Hair follicular keratinocyte (primary cell): ENCODE measurements at places on chromosomes 4 and X. TPM values are rescaled to one million over a fixed set of nuclear protein-coding genes. Genes with fewer than 3 reads are reported as not detected.

ARR3 gene
- not detected in 2 replicates for total RNA-seq

EFHC2 gene
- total RNA-seq = 0.46 and 0.55 TPM in 2 replicates

DIPK2B gene
- not detected in 2 replicates for total RNA-seq

NLGN3 gene
- total RNA-seq = not detected in 2 replicates

KIT gene
- not detected in 2 replicates for total RNA-seq

PABPC1L2B gene
- total RNA-seq = not detected in 2 replicates

ATP1B4 gene
- not detected in 2 replicates for total RNA-seq

TDO2 gene
- total RNA-seq = not detected in 2 replicates

NCAPG gene
- 8.2 and 45.3 TPM in 2 replicates for total RNA-seq

CFP gene
- not detected in 2 replicates for total RNA-seq

TLR3 gene
- 0.84 and 1.6 TPM in 2 replicates for total RNA-seq

TLR6 gene
- 1.9 and 2.0 TPM in 2 replicates for total RNA-seq

SLC25A5 gene
- total RNA-seq = 647 and 739 TPM in 2 replicates

CYBB gene
- total RNA-seq = not detected in 2 replicates

IL13RA1 gene
- 15.3 and 22.7 TPM in 2 replicates for total RNA-seq

TMEM31 gene
- total RNA-seq = not detected in 2 replicates

ABLIM2 gene
- 0.11 and 1.2 TPM in 2 replicates for total RNA-seq

PCYT1B gene
- total RNA-seq = 7.2 and 8.8 TPM in 2 replicates

TNMD gene
- total RNA-seq = not detected in 2 replicates

ADH7 gene
- total RNA-seq = 0.08 TPM in 1 of 2 replicates, not detected in the other

XAGE2 gene
- not detected in 2 replicates for total RNA-seq

BTC gene
- 0.23 and 0.47 TPM in 2 replicates for total RNA-seq

HTR2C gene
- not detected in 2 replicates for total RNA-seq

HSFX2 gene
- total RNA-seq = not detected in 2 replicates

CXorf49 gene
- total RNA-seq = not detected in 2 replicates

TMEM150C gene
- 0.16 and 0.19 TPM in 2 replicates for total RNA-seq

FOXR2 gene
- total RNA-seq = not detected in 2 replicates

MAGEA9B gene
- not detected in 2 replicates for total RNA-seq

ETDA gene
- total RNA-seq = not detected in 2 replicates

RPL10 gene
- 7,010 and 8,148 TPM in 2 replicates for total RNA-seq

CABS1 gene
- not detected in 2 replicates for total RNA-seq

NEUROG2 gene
- not detected in 2 replicates for total RNA-seq

EXOC1L gene
- total RNA-seq = not detected in 2 replicates

ENPP6 gene
- not detected in 2 replicates for total RNA-seq

NAP1L5 gene
- 0.70 and 1.6 TPM in 2 replicates for total RNA-seq

UGT2A1 gene
- not detected in 2 replicates for total RNA-seq

RAB9B gene
- total RNA-seq = 0.23 and 0.38 TPM in 2 replicates

TMEM154 gene
- total RNA-seq = 30.5 and 66.2 TPM in 2 replicates

NKX6-1 gene
- 0.04 TPM in 1 of 2 replicates, not detected in the other for total RNA-seq

MAGIX gene
- 4.8 and 11.0 TPM in 2 replicates for total RNA-seq

SLC34A2 gene
- not detected in 2 replicates for total RNA-seq

TLR10 gene
- not detected in 2 replicates for total RNA-seq

GC gene
- total RNA-seq = not detected in 2 replicates

ASMT gene
- total RNA-seq = not detected in 2 replicates

PDCL2 gene
- not detected in 2 replicates for total RNA-seq

PPA2 gene
- total RNA-seq = 151 and 178 TPM in 2 replicates

PHEX gene
- 1.2 and 3.0 TPM in 2 replicates for total RNA-seq

EDNRA gene
- 9.0 and 10.0 TPM in 2 replicates for total RNA-seq

NAP1L3 gene
- total RNA-seq = 0.11 TPM in 1 of 2 replicates, not detected in the other

ELK1 gene
- 27.4 and 34.1 TPM in 2 replicates for total RNA-seq

RNF175 gene
- total RNA-seq = 0.39 TPM in 1 of 2 replicates, not detected in the other

PALLD gene
- 113 TPM in 2 replicates for total RNA-seq

LONRF3 gene
- not detected in 2 replicates for total RNA-seq

BEX4 gene
- 26.2 and 32.5 TPM in 2 replicates for total RNA-seq

GPR173 gene
- 0.08 TPM in 1 of 2 replicates, not detected in the other for total RNA-seq

DRD5 gene
- not detected in 2 replicates for total RNA-seq

TASL gene
- total RNA-seq = not detected in 2 replicates
